ENCODE measurements at places on chromosomes 7 and 10. TPM values are rescaled to one million over a fixed set of nuclear protein-coding genes. Genes with fewer than 3 reads are reported as not detected.

- DNase-seq, result no peak
Measured at GRCh38 chr7:142983825-142984224, 21.7 kb upstream of the KEL start.

The CALML3 gene
- not detected for total RNA-seq

- no peak for DNase-seq
Measured at GRCh38 chr10:91552274-91553095, 80.4 kb downstream of the PPP1R3C start.

DNA sequence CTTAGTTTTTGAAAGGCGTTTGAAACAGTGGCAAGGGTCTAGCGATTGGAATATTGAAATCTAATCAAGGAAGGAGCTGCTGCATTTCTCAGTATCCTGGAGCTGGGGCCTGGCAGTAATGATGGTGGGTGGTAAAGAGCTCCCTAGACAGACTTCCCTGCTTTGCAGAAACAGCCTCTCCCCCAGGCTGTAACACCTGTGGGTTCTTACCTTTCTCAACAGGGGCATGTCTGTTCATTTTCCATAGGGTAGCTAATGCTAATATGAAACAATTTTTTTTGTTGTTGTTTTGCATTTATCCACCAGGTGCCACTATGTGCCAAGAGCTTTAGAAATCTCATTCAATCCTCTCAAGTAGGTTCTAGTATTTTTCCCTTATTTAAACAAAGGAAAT is 345.5 kb downstream of the REEP3 start:
- DNase-seq, result peak; percentile 28

The GJD4 gene
- not detected for total RNA-seq

- DNase-seq, result no peak
Measured at GRCh38 chr7:40915071-40915470, 780.3 kb downstream of the SUGCT start.

The SFR1 gene
- total RNA-seq, result 5.3 TPM

- DNase-seq, result no peak
Measured at GRCh38 chr7:77910124-77910523, 111.6 kb downstream of the PHTF2 start.

- DNase-seq, result no peak
Measured at GRCh38 chr7:2710286-2710655, 22.3 kb downstream of the AMZ1 start.

The PON3 gene
- 0.05 TPM for total RNA-seq

The C10orf67 gene
- total RNA-seq, result 0.35 TPM

The ZNF212 gene
- total RNA-seq, result 2.4 TPM

The EEPD1 gene
- total RNA-seq, result 3.6 TPM

The FAM149B1 gene
- total RNA-seq, result 18.9 TPM

The CNNM1 gene
- 0.35 TPM for total RNA-seq

The PIP gene
- not detected for total RNA-seq
